ENCODE measurements at places on chromosomes 3 and 15. TPM values are rescaled to one million over a fixed set of nuclear protein-coding genes. Genes with fewer than 3 reads are reported as not detected.

- DNase-seq, result no peak
These were observed 1.0 kb upstream of the RYR3 start for GRCh38 chr15:33309602-33310276.

- DNase-seq, result no peak
These were observed 33.3 kb downstream of the PEAK1 start for GRCh38 chr15:77386626-77387025.

DNA sequence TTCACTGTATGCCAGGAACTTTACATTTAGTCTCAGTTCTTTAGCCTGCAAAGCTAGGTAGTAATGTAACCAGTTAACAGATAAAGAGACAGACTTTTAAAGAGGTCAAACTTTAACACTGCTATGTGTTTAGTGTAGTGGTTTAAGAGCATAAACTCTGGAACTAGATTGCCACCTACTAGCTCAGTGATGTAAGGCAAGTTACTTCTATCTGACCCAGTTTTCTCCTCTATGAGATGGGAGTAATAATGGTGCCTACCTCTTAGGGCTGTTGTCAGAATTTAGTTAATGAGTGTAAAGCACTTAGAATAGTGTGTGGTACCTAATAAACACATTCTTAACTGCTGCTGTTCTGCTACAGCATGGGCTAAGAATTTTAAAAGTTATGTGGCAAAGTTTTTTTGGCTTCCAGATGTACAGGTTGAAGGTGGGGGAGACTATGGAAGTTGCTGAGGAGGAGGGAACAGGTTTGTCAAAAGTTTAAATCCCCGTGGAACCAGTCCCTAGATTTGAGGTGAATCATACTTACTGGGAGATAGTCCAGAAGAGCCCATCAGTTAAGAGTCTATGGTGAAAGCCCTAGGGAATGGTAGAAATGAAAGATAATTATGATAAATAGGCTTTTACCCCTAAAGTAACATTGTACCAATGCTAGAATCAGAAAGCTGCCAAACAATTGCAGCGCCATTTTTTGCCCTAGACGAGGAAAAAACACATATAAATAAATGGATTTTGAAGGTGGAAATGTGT lies 13.9 kb downstream of the TSC22D2 start:
- no peak for DNase-seq

DNA sequence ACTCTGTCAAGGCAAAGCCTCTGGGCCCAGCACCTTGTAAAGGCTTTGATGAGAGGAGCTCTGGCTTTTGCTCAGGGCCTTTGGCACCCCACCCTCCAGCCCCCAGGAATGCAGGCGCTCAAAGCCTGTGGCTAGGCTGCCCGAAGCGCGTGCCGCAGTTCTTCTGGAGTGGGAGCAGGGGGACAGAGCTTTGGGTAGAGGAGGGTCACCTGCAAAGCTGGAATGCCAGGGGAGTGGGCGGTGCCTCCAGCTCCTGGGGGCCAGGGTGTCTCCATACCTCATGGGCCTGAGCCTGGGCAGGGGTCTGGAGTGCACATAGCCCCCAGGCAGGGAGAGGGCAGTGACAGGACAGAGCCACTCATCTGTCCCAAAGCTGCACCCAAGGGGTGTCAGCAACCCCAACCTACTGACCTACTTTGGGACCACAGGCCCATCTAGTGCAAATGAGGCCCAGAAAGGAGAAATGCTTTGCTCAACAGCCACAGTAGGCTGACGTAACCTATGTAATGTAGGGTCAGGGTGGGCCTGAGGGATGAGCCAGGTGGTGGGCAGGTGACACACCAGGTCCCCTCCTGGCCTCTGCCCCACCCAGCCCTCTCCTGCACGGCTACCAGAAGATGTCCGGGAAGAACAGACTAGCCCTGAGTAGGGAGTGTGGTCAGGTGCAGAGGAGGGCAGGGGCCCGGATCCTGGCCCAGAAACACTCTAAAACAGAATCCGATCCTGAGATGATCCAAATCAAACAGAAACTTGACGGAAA lies 2.2 kb upstream of the CALML4 start:
- no peak for DNase-seq

DNA sequence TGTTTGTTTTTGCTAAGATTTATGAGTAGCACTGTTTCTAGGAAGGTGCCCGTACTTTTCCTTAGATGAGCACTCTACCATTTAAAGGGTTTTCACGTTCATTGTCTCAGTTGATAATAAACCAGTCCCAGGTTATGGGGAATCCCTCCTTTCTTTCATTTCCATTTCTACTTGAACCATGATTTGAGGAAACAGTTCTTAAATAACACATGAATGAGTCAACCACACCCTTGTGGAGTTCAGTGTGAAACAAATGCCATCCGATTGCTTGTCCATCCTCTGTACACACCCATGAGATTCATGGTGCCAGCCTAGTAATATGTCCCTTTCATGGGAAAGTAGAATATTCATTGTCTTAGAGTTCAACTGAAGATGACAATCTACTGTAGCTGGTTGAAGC lies 23.1 kb downstream of the CMTM8 start:
- DNase-seq, result no peak

DNA sequence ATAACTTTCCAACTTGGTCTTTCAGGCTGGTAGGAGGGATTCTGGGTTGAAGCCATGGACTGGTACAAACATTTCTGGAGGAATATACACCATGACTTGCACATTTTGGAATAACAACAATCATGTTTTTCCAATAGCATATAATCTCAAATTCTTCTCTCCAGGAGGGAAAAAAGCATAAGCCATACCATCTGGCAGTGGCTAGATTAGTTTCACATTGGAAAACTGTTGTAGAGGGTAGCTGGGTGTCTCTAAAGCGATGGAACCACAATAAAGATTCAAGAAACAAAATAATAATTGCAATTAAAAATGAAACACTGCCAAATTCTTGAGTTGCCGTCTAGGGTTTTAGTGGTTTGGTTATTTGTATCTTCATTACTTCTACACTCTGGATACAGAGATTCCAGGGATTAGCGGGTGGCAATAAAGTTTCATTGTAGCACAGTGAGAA lies 278.5 kb upstream of the RASGRP1 start:
- no peak for DNase-seq

GRCh38 chr3:138082085-138082991 lies 33.1 kb downstream of the DZIP1L start:
- DNase-seq, result peak; percentile 39

DNA sequence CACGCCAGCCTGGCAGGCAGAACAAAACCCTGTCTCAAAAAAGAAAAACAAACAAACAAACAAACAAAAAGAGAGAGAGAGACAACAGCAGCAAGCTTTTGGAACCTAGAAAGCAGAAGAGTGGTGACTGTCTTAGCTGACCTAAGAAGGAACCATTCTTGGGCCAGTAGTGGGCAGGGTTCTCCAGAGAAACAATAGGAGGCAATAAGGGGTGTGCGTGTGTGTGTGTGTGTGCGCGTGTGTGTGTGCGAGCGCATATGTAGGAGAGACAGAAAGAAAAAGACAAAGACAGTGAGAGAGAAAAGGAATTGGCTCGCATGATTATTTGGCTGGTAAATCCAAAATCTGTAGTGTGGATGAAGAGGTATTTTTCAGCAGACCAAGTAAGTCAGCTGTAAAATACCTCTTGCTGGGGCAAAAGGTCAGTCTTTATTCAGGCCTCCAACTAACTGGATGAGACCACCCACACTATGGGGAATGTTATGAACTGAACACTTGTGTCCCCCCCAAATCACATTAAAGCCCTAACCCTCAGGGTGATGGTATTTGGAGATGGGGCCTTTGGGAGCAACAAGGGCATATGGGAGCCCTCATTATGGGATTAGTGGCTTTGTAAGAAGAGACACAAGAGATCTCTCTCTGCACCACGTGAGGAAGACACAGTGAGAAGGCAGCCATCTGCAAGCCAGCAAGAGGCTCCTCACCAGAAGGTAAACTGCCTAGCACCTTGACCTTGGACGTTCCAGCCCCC lies 15.1 kb upstream of the BLM start:
- no peak for DNase-seq

- no peak for DNase-seq
These were observed 249.5 kb downstream of the NAALADL2 start for GRCh38 chr3:175108613-175109151.

DNA sequence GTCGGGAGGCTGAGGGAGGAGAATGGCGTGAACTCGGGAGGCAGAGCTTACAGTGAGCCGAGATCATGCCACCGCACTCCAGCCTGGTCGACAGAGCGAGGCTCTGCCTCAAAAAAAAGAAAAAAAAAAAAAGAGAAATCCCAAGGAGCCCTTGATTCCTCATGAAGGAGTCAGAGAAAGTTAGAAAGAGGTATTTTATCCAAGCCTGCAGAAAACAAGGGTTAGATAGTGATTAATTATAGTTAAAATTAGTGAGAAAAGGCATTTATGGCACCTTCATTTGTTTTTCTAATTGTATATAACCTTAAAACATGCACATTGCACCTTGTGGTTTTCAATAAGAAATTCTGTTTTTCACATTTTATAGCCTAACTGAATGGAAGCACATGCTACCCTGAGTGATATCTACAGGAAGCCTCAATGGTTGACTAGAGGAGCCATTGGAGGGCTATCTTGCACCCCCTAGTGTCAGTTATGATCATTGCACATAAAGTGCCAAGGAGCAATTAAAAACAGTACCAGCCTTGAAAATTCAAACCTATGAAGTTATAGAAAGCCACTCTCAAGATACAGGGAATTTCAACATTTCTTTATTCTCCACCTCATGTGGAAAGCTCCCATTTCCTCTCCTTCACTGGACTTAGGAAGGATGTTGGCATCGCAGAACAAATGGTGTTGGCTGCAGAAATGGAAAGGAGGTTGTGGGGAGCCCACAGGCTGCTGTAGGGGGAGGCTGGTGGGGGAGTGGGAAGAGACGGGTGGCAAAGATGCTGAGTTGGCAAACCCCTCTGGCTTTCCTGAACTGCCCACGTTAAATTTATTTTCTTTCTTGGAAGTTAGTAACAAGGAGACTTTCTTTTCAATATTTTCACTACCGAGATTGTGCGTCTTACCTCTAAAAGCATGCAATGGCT lies 48.5 kb downstream of the ITGA11 start:
- peak; percentile 70 for DNase-seq

- DNase-seq, result no peak
These were observed 42.5 kb downstream of the MYLK start for GRCh38 chr3:123841476-123842238.

DNA sequence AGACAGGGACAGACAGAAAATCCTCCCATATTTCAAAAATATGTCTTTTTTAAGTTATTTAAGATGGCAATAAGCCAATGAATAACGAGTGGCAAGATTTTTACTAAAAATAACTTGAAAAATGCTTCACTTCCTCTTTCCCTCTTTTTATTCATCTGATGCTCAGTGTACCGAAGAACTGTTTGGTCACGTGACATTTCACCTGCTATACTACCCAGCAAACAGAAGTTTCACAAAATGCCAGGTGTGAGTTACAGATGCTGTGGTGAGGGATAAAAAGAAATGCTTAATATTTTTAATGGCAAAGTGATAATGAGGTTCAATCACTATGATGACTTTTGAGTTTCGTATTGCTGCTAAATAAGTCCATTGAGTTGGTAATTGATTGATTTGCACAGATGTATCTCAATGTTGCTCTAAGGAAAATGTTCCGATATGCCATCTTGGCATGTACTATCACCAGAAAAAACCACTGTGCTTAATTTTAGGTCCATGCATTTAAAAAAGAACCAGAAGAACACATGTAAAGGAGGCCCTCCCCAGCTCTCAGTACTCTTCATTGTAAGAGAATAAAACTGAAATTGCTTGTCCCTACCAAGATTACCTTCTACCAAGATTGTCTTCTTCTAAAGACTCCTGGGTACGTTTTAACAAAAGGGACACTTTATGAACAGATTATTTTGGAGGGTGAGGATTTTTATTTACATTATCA lies 26.0 kb upstream of the SEC62 start:
- no peak for DNase-seq

DNA sequence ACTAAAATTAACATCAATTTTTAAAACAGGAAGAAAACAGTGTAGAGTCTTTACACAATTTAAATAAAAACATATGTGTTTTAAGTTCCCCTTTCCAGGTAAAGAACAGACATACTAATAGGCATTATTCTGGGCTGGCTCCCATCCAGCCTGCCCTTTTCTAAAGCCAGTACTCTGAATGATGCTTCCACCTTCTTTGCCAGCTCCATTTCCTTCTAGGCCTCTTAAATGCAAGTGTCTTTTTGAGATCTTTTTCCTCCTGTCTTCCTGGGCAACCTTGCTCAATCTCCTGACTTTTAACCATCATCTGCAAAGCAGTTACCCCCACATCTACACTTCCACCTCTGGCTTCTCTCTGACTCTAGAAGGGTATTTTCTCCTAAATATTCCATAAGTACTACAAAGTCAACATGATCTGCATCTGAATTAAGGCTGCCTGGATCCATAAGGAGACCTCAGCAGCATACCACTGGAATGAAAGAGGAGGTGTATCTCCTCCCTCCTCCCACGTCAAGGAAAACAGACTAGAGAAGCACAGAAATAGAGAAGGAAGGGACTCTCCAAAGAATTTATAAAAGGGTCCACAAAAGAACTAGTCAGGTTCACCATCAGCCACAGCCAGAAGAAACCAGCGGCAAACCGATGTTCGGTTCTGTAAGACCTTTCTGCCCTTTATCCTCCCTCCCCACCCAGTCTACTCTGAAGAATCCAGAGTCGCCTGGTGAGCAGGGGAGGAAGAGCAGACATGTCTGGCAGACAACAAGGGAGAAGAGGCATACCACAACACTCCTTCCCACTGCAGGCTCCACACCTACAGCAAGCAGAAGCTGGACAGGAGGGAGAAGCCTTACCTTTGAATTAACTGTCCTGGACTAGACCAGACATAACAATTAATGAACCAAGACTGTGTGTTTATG lies 47.1 kb downstream of the GOLIM4 start:
- no peak for DNase-seq

GRCh38 chr3:151297429-151297828 lies 19.1 kb upstream of the P2RY14 start:
- no peak for DNase-seq

GRCh38 chr15:63319065-63319464 lies 41.7 kb downstream of the APH1B start:
- DNase-seq, result no peak

DNA sequence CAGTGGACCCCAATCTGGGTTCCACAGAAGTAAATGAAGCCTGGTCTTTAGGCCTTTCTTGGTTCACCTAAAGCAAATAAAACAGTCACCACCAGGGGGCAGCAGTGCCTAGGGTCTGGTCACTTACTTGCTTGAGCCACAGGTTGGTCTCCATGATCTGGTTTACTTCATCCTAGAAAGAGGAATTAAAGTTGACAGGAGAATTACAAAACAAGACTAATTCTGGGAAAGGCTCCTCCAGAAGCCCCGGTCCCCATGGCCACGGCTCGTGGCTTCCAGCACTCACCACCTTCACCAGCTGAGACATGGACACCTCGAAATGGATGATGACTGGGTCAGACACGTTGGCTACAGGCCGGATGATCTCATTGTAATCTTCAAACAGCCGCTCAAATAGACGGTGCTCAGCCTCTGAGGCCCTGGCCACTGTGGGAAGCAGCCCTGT lies 2.3 kb downstream of the CHRNA3 start:
- DNase-seq, result peak; percentile 89

Gene CNTN4
- not detected for total RNA-seq

Gene FANCD2
- total RNA-seq, result 71.5 TPM

Gene MCTP2
- 26.2 TPM for total RNA-seq

Gene GPR87
- total RNA-seq, result not detected

Gene OR5K3
- total RNA-seq, result not detected

Gene FILIP1L
- 1.7 TPM for total RNA-seq

Gene GOLGA8J
- total RNA-seq, result 0.34 TPM

Gene UBR1
- 39.5 TPM for total RNA-seq

Gene SLC51A
- not detected for total RNA-seq

All from activated CD8-positive, alpha-beta T cell treated with anti-CD3 and anti-CD28 coated beads, Interleukin-2, amount 10 ng/mL, durations not matched to agents 7 days and 5 days (primary cell).